ENCODE measurements at places on chromosomes 6 and 20.

- DNase-seq = no peak
Measured at GRCh38 chr6:82216549-82216948, 31.0 kb downstream of the IBTK start.

DNA sequence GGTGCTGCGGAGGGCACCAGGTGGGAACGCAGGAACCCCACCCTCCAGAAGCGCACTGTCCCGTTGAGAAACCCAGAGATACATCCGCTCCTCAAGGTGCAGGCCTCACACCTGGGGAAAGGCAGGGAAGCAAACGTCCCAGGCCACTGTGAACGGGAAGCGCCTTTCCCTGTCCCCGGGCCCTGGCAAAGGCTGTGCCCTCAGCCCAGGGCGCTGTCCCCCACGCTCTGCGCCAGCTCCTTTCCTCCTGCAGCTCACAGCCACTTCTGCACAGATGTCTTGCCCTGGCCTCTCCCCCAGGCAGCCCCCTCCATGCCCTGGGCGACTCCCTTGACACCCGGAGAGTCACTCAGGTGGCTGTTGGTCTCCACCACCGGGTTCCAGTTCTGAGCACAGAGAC, 203.8 kb downstream of the TAF4 start:
- DNase-seq = no peak

- DNase-seq = no peak
Measured at GRCh38 chr6:92273694-92274093, 1145.7 kb downstream of the EPHA7 start.

DNA sequence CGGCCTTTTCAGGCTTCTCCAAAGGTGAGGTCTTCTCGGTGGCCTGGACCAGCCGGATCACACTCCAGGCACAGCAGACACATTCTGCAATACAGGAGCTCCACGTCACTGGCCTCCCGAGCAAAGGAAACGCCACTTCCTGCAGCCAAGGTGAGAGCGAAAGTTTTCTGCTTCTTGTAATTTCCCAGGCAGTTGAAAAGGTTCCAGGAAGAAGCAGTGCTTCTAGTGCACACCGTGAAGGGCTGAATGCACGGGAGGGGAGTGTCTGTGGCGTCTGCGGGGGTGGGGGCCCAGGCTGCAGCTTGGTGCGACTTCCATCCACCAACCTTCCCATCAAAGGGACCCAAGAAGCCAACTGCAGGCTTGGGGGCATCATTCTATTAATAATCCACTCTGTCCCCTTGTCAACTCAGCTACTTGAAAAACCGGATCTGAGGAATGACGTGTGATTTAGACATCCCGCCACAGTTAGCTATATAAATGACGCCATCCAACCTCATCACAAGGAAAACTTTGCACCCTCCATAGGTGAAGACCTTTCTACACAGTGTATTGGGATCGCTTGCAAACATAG, 61.1 kb downstream of the NFATC2 start:
- no peak for DNase-seq

- DNase-seq = no peak
Measured at GRCh38 chr20:36385503-36385902, 79.4 kb downstream of the DLGAP4 start.

DNA sequence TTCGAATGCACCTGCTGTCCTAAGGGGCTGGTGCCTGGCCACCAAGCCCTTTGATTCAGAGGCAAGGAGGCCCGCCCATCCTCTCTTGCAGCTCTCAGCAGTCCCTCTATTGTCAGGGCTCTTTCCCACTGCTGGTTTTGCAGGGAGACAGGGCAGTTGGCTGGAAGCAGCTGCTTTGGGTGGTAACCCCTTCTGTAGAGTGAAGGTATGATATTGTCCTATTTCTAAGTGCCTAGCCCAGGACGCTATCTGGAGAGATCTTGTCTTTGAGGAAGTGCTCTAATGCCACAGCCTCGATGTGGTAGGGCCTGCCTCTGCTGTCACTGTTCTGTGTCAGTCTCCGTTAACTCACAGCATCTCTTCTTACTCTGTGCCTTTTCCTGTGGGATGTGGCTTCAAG, 5.6 kb downstream of the PLCG1 start:
- no peak for DNase-seq

DNA sequence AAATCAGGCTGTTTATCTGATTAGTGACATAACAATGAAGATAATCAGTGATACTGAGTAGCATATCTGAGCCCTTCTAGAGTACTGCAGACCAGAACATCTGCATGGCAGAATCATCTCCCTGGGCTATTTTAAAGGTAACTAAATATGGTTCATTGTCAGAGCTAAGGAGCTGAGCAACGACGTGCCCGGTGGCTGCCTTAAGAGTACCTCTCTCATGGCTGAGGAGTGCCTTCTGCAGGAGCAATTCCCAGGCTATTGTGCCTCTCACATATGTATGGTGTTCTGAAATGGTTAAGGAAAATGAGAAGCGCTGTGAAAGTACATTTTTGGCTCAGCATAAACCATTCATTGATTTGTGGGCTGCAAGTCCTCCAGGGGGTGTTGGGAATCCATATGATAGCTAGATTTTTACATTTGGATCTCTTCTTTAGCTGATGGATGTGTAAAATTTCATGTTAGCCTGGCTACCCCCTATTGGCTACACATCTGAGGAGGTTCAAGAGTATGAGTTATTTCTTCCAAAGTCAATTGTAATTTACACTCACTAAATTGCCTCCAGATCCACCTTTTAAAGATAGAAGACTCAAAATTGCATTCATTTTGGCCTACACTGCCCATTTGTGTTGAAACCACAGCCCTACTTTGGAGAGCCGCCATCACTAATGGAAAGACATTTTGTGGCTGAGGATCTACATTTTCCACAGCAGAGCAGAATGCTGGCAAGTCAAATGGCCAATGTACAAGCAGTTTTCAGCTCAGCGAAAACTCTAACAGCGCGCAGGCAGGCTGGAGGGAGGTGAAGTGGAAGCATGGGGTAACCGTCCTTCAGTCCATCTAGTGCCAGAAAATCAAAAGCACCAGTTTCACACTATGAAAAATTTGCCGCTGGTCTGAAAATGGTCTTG, 198.0 kb downstream of the SIM1 start:
- peak; percentile 42 for DNase-seq

DNA sequence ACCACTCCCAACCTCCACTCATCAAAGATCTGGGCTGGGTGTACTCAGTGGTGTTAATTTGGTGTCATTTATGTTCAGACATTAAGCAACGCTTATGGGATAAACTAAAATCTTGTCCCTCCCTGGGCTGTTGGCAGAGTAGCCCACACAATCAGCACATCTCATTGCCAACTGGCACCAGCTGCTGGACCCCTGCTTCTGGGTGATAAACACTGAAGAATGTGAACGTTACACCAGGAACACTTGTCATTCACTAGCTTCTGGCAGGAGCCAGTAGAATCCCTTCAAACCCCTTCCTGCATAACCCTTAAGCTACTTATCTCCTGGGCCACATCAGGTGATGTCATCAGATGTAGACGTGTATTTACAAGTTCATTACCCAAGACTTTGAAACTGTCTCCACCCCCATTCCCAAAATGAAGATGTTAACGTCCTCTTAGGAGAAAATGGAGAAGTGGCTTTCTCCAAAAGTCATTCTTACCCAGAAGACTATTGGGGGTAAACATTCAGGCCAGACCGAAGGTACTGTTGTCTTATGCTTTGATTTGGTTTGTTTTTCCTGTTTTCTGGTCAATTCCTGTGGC, 107.8 kb upstream of the CD93 start:
- no peak for DNase-seq

DNA sequence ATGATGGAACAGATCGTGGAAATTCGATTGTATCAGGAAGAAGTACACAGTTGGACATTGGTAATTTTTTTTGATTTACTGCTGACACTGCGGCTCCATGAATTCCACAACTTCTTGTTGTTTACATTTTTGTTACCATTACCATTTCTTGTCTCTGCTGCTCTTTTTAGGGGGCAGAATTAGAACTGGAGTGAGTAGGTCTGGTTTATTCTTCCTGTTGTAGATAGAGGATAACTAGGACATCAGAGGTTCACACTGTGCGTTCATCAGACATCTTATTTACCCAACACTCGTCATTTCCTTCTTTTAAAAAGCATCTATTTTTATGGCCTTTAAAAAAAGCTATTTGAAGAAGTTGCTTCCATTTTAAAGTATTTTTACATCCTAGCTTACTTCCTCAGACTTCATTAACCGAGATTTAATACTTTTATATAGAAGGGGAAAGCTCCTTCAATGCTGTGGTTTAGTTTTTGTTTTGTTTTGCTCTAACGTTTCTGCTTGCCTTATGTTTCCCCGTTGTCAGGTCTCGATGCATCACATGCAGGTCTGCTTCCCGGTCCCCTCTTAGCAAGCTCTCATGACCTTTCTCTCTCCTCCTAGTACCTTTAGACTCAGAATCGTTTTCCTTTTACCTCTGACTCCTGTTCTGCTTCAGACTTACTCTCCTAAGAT, 139.1 kb downstream of the ARID1B start:
- DNase-seq = no peak

DNA sequence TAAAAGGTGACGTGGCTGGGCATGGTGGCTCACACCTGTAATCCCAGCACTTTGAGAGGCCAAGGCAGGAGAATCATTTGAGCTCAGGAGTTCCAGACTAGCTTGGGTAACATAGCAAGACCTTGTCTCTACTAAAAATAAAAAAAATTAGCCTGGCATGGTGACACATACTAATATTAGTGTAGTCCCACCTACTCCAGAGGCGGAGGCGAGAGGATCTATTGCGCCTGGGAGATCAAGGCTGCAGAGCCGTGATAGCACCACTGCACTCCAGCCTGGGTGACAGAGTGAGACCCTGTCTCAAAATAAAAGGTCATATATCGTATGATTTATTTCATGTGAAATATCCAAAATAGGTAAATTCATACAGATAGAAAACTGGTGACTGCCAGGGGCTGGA, 132.5 kb downstream of the SLC16A10 start:
- no peak for DNase-seq

DNA sequence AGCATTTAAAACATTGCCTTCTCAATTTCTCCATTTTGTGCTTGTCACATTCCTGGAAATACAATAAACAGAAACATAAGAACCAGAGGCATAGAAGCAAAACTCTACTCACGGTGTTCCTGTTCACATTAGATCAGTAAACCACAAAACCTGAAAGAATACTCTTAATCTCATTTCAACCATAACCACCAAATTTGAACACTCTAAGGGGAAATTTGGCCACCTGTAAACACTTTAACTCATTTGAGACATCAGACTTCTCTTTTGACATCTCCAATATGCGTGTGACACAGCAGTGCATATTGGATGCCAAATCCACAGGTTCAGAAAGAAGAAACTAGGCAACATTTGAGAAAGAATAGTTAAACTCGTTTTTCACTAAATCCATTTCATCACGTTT, 153.8 kb upstream of the IRAK1BP1 start:
- DNase-seq = no peak

- DNase-seq = no peak
Measured at GRCh38 chr20:51536116-51537069, 6.1 kb downstream of the NFATC2 start.

DNA sequence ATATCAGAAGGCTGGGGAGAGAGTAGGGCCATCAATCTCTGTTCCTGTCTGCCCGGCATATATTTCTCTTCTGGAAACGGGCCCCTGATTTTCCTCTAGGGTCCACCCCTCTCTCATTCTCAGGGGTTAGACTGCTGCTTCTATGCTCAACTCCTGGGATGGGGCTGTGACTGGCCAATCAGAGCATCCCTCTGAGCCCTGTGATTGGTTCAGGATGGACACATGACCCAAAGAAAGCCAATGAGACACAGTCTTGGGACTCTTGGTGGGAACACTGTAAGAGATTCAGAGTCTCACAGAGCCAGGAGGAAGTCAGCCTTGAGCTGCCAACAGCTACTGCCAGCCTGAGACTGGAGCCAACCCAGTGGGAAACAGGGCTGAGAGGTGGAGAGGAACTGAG, 31.0 kb upstream of the KCNB1 start:
- no peak for DNase-seq

DNA sequence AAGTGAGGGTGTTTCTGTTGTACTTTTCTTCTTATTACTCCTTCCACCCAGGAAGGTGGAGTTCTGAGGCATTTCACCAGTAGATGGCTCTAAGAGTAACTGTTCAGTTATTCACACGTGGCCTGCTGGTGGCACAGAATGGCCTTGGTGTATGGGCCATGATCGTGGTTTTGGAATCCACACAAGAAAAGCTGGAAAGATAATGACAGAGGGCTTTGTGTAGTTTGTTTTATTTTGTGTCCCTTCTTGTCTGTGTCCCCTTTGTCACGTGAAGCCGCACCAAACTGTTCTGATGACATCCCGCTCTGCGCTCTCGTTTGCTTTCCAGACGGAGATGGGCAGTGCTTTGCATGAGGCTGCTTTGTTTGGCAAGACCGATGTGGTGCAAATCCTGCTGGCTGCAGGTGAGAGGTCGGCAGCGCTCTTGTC, 93.4 kb downstream of the ANKS1A start:
- no peak for DNase-seq

GRCh38 chr6:121897337-121897760, 461.9 kb downstream of the GJA1 start:
- no peak for DNase-seq

DNA sequence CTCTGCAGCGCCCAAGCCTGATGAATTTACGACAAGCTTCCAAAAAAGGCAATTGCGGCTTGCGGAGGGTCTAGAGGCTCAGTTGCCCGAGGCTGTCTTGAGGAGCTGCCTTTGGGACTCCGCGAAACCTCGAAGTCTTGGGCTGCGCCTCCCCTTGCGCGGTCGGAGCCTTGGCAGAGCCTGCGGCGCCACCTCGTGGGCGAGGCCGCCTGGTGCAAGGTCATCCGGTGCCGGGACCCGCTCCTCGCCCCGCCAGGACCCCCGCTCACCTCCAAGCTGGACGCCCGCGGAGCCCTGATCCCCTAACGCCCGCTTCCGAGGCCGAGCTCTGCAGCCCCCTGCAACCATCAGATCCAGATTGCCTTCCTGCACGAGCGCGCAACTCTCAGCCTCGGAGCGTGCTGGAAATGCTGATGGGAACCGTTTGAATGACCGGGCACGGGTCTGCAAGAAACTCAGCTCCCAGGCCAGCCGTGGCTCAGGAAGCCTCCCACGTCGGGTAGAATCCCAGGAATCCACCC, 14.9 kb upstream of the FAM210B start:
- DNase-seq = no peak

DNA sequence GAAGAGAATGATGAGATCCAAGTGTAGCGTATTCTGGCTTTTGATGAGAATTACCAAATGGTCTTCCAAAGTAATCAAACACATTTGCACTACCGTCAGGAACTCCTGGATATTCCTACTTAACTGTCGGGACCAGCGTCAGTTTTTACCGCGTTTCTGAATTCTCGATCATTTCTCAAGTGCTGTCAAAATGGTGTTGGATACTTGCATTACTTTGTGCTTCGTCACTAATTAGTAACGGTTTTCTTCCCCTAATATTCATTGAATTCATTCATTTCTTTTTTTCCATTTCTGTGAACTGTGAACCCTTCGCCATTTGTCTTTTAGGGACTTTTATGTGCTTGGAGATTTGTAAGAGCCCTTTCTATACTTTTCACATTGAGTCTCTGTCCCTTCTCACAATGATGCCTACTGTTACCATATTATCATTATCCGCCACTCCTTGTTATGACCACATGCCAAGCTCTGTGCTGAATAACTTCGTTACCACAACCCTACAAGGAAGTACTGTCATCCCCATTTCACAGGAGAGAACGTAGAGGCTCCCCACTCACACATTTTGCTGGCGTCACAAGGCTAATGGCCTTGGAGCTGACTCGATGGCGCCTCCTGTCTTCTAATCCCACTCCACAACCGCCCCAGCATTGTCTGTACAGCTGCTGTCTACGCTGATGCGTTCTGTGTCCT, 74.2 kb upstream of the QKI start:
- no peak for DNase-seq

Data from fibroblast of skin of left quadriceps (primary cell).